ENCODE measurements at places on chromosomes 16 and 17. TPM values are rescaled to one million over a fixed set of nuclear protein-coding genes. Genes with fewer than 3 reads are reported as not detected.

DNA sequence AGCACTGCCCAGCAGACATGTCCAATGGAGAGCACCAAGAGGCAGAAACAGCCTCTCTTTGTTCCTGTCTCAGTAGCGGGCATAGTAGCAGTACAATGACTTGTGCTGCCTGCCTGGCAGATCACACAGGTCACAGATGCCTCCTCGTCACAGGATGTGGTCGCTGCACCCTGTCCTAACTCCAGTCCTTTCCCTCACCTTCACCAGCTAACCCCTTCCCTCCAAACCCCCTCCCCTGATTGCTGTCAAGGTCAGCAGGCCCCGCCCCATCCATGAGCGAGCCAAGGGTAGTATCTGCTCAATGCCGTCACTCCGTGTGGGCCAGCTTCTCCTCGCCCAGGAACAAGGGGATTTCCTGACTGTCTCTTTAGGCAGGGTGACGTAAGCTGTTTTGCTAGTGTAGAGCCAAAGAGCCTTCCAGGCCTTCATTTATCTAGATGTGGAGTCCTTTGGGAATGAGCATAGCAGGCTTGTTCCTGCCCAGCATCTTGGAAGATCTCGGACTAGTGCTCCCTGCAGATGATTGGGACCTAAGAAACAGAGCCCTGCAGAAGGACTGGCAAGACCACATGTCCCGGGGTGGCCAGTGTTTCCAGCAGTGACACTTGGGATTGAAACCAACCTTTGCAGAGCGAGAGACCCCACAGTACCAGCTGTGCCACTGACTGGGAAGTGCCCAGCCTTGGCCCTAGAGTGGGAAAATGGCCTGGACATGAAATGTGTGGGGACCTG lies 75.9 kb upstream of the TNRC6C start:
- peak; percentile 89 for ATAC-seq
- peak overlapping the region; percentile 91 for H3K27ac ChIP-seq
- peaks cover 50% of the 10 kb centered on the region for H3K4me1 ChIP-seq

- ATAC-seq = no peak
- H3K4me1 ChIP-seq = no peaks in the 10 kb centered on the region
- no peak overlapping the region for H3K4me3 ChIP-seq
- H3K36me3 ChIP-seq = no peaks in the 10 kb centered on the region
- H3K27ac ChIP-seq = no peak overlapping the region
Measured at GRCh38 chr17:73748508-73748907, 104.3 kb upstream of the SDK2 start.

DNA sequence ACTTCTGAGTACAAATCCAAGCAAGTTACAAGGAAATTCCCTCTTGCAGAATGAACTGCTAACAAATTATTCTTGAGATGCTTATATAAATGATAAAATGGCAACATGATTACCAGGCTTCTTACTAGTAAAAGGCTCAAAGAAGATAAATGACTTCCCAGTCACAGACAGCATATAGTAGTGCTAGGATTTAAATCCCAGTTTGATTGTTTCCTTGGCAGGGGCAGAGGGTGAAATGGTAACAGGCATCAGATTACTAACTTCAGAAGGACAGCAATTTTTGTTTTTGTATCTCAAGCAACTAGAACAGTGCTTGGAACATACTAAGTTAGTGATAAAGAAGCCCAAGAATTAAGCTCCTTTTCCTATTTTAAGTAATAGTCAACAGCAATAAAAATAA lies 102.8 kb downstream of the SSH2 start:
- H3K27ac ChIP-seq = no peak overlapping the region
- H3K36me3 ChIP-seq = no peaks in the 10 kb centered on the region

DNA sequence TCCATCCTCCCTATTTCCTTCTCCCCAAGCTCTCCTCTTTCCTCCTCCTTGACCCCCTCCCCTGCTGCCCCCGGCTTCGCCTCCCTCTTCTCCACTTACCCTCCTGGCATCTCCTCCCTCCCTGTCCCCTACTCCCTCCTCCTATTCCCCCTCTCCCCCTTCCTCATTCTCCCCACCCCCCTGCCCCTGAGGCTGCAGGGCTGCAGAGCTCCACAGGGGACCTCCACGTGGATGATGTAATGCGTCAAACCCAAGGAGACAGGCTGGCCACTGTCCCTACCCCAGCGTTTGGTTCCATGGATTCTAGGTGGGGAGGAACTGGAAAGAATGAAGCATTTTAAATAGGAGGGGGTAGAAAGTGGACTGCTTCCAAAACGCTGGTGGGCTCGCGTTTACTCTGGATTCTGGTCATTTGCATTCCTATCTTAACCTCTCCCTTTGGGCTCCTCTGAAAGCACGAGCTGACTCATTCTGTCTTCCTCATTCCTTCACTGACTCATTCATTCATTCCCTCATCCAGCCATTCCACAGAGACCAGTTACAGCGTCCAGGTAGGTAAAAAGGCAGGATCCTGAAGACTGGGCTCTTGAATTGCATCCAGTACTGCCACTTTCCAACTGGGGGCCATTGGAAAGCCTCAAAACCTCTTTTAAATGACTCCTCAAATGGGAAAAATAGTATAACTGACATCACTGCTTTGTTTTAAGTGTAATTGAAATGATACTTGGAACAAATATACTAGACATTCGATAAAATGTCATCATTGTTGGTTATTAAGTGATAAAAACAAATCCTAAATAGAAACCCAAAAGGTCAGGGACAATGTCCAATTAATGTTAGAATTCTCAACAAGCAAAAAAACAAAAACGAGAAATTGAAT lies 943 bp upstream of the COTL1 start:
- H3K4me1 ChIP-seq = peaks cover 19% of the 10 kb centered on the region
- no peaks in the 10 kb centered on the region for H3K27me3 ChIP-seq
- H3K4me3 ChIP-seq = peak overlapping the region; percentile 91
- peak overlapping the region; percentile 11 for H3K27ac ChIP-seq

DNA sequence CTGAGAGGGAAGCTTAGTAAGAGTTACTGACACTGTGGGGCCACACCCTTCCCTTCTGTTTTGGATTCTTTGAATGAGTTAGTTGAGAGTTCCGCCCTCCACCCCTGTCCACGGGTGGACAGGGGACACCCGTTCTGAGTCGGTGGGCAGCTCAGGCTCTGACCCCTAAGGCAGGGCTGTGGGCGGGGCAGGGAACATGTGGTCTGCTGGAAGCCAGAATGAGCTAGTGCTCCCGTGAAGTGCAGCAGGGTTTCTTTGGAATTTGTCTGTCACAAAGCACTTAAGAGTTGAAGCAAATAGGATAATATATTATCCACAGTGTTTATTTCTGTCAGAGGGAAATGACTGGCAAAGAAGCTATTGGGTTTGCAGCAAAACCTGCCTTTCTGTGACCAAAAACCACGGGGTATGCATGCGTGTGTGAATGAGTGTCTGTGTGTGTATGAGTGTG lies 90.1 kb downstream of the CLEC16A start:
- H3K4me1 ChIP-seq = peaks cover 11% of the 10 kb centered on the region
- H3K36me3 ChIP-seq = peaks cover 84% of the 10 kb centered on the region
- H3K4me3 ChIP-seq = no peak overlapping the region
- no peaks in the 10 kb centered on the region for H3K27me3 ChIP-seq
- ATAC-seq = no peak
- H3K27ac ChIP-seq = peak overlapping the region; percentile 14

GRCh38 chr16:9300252-9300651 lies 208.8 kb downstream of the HAPSTR1 start:
- H3K4me3 ChIP-seq = no peak overlapping the region
- H3K27ac ChIP-seq = no peak overlapping the region
- H3K27me3 ChIP-seq = peaks cover 5% of the 10 kb centered on the region
- ATAC-seq = no peak

DNA sequence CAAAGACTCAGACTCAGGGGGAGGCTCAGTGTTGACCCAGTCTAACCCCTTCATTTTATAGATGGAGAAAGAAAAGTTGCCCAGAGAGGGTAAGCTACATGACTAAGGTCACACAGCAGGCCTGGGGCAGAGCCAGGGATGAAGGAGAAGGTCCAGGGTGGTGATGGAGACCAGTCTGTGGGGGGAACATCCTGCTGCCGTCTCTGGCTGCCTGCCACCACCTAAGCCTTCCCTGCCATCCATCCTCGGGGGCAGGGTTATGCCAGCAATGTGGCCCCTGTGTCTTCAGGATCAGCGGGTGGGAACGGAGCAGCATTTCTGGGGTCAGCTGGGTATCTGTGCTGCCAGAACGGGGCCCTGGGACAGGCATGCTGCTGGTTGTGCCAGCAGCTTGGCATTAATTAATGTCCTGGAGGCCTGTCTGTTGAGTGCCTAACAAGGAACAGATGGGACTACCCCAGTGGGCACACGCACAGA lies 5.5 kb downstream of the DOK4 start:
- H3K27me3 ChIP-seq = no peaks in the 10 kb centered on the region
- no peak overlapping the region for H3K27ac ChIP-seq
- no peaks in the 10 kb centered on the region for H3K36me3 ChIP-seq
- no peak for ATAC-seq
- H3K4me1 ChIP-seq = peaks cover 14% of the 10 kb centered on the region

GRCh38 chr17:71593078-71593477 lies 527.7 kb upstream of the SOX9 start:
- no peaks in the 10 kb centered on the region for H3K4me1 ChIP-seq
- no peak overlapping the region for H3K4me3 ChIP-seq
- H3K27me3 ChIP-seq = peaks cover 4% of the 10 kb centered on the region
- H3K36me3 ChIP-seq = no peaks in the 10 kb centered on the region

- no peaks in the 10 kb centered on the region for H3K36me3 ChIP-seq
- H3K4me1 ChIP-seq = no peaks in the 10 kb centered on the region
- H3K27ac ChIP-seq = no peak overlapping the region
- no peak for ATAC-seq
Measured at GRCh38 chr17:12320286-12320685, 299.6 kb downstream of the MAP2K4 start.

- H3K4me3 ChIP-seq = no peak overlapping the region
- no peaks in the 10 kb centered on the region for H3K36me3 ChIP-seq
- H3K4me1 ChIP-seq = no peaks in the 10 kb centered on the region
- ATAC-seq = no peak
- H3K27ac ChIP-seq = no peak overlapping the region
Measured at GRCh38 chr16:86928523-86929011, 350.2 kb downstream of the FOXL1 start.

GRCh38 chr16:15829460-15829859 lies 27.4 kb downstream of the MYH11 start:
- no peaks in the 10 kb centered on the region for H3K36me3 ChIP-seq
- no peaks in the 10 kb centered on the region for H3K27me3 ChIP-seq
- H3K4me1 ChIP-seq = no peaks in the 10 kb centered on the region
- no peak for ATAC-seq
- no peak overlapping the region for H3K27ac ChIP-seq

DNA sequence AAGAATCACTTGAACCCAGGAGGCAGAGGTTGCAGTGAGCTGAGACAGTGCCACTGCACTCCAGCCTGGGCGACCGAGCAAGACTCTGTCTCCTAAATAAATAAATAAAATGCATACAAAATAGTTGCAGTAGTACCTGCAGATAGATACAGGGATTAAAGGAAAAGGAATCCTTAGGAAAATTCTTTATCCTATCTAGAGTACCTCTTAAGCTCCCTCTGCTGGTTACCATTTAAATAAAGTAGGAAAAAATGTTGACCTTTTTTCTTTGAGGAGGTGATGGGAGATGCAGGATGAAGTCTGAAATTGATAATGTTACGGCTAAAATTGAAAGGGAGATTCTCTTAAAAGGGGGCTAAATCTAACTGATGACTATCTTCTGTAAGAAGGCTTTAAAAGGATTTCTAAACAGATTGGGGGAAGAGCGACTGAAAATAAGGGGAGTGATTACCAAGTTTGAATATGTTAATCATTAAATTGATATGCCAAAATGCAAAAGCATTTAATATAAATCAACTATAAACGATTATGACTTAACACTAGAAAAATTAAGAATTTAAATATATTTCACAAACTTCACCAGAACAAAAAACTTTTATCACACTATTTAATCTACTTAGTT lies 29.4 kb downstream of the C16orf87 start:
- no peak overlapping the region for H3K4me3 ChIP-seq
- no peak overlapping the region for H3K27ac ChIP-seq
- H3K27me3 ChIP-seq = no peaks in the 10 kb centered on the region

DNA sequence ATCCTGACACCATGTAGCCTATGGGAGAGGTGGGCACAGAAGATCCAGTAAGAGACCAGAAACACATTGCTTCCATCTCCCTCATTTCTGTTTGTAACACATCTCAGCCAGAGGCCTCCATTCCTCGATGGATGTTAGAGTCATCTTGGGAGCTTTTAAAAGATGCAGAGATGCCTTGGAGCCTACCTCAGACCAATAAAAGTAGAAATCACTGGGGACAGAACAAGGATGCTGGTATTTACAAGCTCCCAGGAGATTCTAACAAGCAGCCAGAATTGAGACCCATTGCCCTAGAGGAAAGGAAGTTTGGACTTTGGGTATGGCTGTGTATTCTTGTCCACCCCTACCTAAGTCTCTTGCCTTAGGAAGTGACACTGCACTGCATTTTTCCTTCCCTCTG lies 40.8 kb downstream of the HS3ST3A1 start:
- ATAC-seq = no peak
- H3K36me3 ChIP-seq = no peaks in the 10 kb centered on the region
- no peak overlapping the region for H3K27ac ChIP-seq
- no peak overlapping the region for H3K4me3 ChIP-seq
- H3K27me3 ChIP-seq = peaks cover 3% of the 10 kb centered on the region
- no peaks in the 10 kb centered on the region for H3K4me1 ChIP-seq

GRCh38 chr17:7912927-7913524 lies 3.1 kb downstream of the RNF227 start:
- H3K4me1 ChIP-seq = peaks cover 15% of the 10 kb centered on the region
- no peaks in the 10 kb centered on the region for H3K27me3 ChIP-seq
- H3K4me3 ChIP-seq = peak overlapping the region; percentile 97
- peaks cover 38% of the 10 kb centered on the region for H3K36me3 ChIP-seq
- H3K27ac ChIP-seq = peak overlapping the region; percentile 72

GRCh38 chr16:7992616-7993015 lies 597.7 kb downstream of the TMEM114 start:
- no peaks in the 10 kb centered on the region for H3K36me3 ChIP-seq
- no peak for ATAC-seq
- no peak overlapping the region for H3K4me3 ChIP-seq

DNA sequence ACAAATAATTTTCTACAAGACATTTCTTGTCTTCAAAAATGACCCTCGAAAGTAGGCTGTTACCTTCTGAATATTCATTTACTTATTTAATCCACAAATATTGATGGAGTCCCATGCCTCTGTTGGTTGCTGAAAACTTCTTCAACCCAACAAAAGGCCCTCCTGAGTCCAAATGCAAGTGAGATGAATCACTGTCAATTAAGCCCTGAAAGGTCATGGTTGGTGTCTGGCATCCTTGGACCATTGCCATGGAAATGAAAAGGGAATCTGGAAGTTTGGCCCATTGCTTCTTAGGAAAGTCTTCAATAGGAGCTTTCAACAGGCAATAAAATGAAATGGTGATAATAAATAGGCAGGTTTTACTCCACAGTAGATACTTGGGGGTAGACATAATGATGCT lies 364.7 kb upstream of the DYNLRB2 start:
- no peak for ATAC-seq
- H3K27me3 ChIP-seq = peaks cover 29% of the 10 kb centered on the region
- no peak overlapping the region for H3K27ac ChIP-seq
- H3K4me1 ChIP-seq = no peaks in the 10 kb centered on the region
- no peak overlapping the region for H3K4me3 ChIP-seq

GRCh38 chr17:73984941-73985340 lies 218.5 kb upstream of the RPL38 start:
- ATAC-seq = no peak
- H3K4me3 ChIP-seq = no peak overlapping the region
- H3K27ac ChIP-seq = no peak overlapping the region
- H3K36me3 ChIP-seq = no peaks in the 10 kb centered on the region

SSTR5 gene
- total RNA-seq = not detected

HAS3 gene
- 0.71 TPM for total RNA-seq

USP36 gene
- 139 TPM for total RNA-seq

PPP1R27 gene
- not detected for total RNA-seq

LRRC45 gene
- total RNA-seq = 23.9 TPM

XAF1 gene
- total RNA-seq = 15.4 TPM

SMIM36 gene
- total RNA-seq = not detected

PYY gene
- not detected for total RNA-seq

Measured in activated T-helper 17 cell treated with anti-CD3 and anti-CD28 coated beads, Interleukin-2, amount 50 U/mL, for 72 hours (primary cell).